ENCODE measurements at places on chromosomes 1 and 21. TPM values are rescaled to one million over a fixed set of nuclear protein-coding genes. Genes with fewer than 3 reads are reported as not detected.

Gene ZFP69B
- 7.2 TPM for total RNA-seq

Gene OR2AJ1
- not detected for total RNA-seq

Gene LCE3E
- not detected for total RNA-seq

Gene CFAP107
- total RNA-seq = not detected

Gene ACTL8
- 1.4 TPM for total RNA-seq
